Stimulated activated CD8-positive, alpha-beta memory T cell treated with anti-CD3 and anti-CD28 coated beads, Interleukin-15, amount 100 ng/mL, for 24 hours (primary cell): ENCODE measurements at places on chromosomes 7 and 10.

GRCh38 chr7:100102950-100103840 lies 1.8 kb downstream of the AP4M1 start:
- DNase-seq = no peak

DNA sequence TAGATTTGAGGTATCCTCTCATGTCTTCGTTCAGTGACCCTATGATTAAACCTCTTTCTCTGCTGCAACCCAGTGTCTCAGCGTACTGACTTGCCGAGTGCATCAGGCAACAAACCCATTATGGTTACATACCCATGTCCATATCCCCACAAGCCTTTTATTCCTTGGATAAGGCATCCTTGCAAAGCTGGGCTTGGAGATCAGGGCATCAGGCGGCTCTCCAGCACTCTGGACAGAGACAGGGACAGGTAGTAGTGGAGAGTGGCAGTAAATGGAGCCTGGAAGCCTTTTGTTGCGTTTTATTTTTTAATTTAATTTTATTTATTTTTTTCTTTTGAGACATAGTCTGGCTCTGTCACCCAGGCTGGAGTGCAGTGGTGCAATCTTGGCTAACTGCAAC lies 32.0 kb upstream of the NPFFR1 start:
- DNase-seq = no peak

GRCh38 chr7:78499971-78500370 lies 701.4 kb downstream of the PHTF2 start:
- no peak for DNase-seq

GRCh38 chr7:108535257-108535656 lies 9.3 kb upstream of the PNPLA8 start:
- no peak for DNase-seq

DNA sequence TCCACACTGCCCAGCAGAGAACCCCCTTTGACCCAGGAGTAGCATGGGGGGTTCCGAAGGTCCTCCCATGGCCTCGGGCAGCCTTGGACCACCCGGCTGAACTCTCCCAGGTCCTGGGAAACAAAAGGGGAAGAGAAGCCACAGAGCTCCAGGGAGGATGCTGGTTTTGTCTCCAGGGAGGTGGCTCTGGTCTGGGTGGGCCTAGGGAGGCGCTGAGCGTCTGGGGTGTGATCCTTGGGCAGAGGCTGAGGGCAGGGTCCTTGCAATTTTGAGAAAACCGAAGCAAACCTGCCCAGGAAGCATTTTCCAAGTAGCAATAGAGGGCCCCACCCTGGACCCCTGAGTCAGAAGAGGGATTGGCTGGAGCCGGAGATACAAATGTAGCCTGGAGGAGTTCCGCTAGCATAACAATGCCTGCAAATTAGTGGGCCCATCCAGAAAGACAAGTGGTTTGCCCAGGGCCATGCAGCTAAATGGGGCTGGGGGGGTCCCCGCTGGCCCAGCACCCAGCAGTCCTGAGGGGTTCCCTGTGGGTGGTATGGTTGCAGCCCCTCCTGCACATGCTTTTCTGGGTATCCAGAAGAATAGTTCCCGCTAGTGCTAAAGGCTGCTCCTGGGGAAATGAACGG lies 2.0 kb downstream of the UTF1 start:
- no peak for DNase-seq

GRCh38 chr10:75630746-75631145 lies 199.3 kb downstream of the LRMDA start:
- no peak for DNase-seq

DNA sequence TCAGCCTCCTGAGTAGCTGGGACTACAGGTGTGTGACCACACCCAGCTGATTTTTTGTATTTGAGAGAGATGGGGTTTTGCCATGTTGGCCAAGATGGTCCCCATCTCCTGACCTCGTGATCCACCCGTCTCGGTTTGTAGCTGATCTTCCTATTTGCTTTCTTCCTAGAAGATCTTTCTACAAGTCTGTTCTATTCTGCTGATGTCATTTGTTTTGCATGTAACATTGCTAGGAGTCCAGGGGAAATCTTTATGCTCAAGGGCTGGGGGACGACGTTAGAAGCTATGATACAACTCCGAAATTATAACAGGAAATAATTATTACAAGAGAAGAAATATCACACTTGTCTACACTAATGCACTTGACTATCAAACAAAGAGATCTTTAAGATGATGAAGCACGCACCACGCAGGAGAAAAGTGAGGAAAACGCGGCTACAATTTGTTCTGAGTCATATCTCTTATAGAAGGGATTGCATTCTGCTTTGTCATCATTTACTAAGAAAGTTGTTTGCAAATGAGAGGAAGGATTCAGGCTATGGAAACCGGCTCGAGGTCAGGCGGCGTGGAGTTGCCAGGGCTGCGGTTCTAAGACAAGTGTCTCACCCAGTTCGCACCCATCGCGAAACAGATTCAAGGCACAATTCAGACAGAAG lies 103.0 kb upstream of the CARD11 start:
- no peak for DNase-seq

DNA sequence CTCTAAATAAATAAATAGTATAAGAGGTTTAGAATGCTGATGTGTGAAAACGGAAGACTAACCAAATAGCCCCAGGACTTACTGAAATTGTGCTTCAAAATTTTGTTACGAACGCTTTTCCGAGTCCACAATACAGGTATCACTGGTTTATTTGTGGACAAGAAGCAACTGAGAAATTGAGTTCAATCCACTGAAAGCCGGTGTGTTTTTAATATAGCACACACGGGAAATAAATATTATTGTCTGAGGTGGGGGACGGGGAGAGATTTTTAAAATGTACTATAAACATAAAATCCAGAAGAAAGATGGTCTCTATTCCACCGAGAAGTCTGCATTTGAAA lies 598 bp downstream of the SLC16A12 start:
- no peak for DNase-seq

GRCh38 chr10:98168766-98169165 lies 34.3 kb downstream of the R3HCC1L start:
- DNase-seq = no peak

DNA sequence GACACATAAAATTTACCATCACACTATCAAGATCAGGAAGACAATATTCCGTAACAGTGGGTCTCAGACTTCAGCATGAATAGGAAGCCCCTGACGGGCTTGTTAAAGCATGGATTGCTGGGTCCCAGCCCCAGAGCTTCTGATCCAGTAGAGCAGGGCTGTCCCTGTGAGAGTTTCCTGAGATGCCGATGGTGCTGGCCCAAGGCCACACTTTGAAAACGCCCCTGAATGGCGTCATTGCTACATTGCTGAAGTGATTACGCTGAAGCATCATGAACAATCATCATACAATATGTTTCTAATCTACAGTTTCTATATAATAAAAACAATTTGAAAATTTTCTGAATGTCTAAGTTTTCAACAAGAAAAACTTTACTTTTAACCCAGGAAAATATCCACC lies 38.0 kb upstream of the TMEM72 start:
- no peak for DNase-seq

- no peak for DNase-seq
Observed at GRCh38 chr10:131998050-131998844, 16.5 kb upstream of the BNIP3 start.

DNA sequence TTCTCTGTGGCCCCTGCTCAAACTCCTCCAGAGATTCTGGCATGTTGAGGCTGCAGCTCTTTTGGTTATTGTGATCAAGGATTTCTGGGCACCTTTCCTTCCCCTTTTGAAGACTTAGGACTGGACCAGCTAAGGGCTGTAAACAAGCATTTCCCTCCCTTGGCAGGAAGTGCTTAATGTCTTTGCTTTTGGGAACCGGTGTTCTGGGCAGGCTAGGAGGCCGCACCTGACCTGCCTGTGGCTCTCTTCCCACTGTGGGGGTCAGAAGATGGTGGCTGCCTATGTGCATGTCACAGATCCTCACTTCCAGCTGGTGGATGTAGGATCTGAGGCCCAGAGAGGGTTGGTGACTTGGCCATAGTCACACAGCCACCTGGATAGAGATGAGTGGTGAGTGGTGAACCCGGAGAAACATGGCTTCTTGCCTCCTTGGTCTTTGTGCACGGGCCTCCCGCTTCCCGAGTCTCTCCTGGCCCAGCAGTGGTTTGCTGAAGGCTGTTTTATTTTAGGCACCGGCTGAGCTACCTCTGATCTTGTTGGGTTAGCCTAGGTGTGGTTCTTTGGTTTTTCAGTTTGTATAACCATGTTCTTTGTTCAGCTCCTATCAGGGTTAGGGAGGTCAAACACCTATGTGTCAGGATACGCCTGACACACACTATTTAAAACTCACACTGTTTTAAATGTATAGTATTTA lies 82.0 kb downstream of the GRK5 start:
- no peak for DNase-seq

- no peak for DNase-seq
Observed at GRCh38 chr7:71835056-71835455, 577.1 kb downstream of the CALN1 start.

DNA sequence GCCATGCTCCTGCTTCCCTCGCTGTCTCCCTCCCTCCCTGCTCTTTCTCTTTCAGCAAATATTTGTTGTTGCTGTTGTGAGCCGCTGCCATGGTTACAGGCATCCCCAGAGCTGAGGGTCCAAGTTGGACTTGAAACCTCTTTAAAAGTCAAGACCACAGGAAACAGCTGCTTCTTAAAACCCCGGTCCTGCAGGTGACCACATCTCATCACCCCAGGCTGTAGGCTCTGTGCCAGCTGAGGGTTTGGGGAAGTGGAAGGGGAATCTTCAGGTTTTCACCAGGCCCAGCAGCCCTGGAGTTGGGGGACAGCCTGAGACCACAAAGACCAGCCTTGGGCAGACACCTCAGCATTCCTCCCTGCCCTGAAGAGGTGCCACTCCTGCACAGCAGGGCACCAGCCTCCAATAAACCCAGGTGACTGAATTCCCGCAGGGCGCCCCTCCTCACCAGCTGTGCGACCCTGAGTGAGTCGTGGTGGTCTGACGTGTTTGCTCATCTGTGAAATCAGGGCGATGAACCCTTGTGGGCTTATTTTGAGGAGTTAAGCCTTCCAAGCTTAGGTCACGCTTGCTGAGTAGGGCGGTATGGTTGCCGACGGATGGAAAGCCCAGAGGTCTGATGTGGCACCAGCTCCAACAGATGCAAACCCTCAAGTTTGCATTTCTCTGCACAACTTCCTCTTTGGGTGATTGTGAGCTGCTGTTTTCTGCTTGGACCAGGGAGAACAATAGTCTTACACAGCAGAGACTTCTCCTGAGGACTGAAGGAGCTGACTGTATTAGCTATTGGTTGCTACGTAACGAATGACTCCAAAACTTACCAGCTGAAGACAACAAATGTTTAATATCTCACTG lies 24.8 kb downstream of the NPTX2 start:
- no peak for DNase-seq

DNA sequence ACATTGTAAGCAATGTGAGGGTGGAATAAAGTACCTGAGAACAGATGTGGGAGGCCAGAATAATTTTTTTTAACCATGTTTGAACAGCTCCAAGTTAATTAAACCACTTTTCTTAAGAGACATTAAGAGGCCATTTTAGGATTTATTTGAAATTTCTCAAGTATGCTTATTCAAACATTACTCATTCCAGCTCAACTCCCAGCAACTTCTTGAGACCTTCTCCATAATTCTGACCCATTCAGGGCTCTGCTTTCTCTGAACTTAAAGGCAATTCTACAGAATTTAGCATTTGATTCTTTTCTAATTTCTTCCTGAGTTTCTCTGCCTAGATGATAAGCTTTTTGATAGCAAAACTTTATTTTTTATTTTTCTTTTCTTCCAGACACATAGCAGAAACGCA lies 314.5 kb downstream of the CAMK1D start:
- no peak for DNase-seq

DNA sequence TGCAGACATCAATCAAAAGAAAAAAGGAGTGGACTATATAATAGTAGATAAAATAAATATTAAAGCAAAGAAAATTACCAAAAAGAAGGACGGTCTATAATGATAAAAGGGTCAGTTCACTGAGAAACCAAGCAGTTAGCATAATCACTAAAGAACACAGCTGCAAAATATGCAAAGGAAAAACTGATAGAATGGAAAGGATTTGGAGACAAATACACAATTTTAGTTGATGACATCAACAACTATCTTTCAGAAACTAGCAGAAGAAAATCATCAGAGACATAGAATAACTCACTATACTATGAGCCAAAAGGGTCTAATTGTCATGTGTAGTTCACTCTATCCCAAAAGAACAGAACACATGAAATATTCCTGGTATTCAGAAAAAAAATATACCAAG lies 316.4 kb upstream of the IGFBP3 start:
- DNase-seq = no peak

GRCh38 chr10:58385784-58386112 lies 538 bp downstream of the TFAM start:
- DNase-seq = no peak

DNA sequence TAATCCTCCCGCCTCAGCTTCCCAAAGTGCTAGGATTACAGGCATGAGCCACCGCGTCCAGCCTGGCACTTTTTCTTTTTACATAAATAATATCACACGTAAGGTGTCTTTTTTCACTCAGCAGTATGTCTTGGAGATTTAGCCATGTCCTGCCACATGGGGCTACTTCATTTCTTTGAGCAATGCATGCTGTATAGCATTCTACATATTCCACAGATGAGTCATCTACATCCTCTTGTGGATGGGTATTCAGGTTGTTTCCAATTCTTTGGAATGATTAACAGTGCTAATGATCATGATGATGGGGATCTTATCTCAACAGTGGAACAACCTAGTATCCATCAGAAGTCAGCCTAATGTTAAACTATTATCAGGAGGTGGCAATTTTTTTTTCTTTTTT lies 50.8 kb downstream of the ZNF503 start:
- DNase-seq = no peak

DNA sequence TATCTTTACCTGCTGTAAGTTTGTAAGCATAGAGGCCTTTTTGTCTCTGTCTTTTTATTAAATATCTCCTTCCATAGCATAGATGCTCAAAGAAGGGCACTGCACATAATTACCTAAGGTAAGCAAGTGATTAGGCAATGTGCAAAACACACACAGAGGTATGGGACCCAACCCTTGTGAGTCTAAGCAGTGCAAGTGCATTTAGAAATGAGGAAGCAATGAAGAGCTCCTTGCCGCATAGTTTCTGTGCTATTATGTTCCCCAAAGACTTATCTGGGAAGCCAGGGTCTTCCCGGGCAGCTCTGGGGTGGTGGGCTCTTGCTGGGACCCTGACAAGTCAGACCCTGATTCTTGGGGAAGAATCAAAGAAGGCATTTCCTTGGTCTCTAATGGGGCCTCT lies 13.5 kb upstream of the MGAM2 start:
- no peak for DNase-seq

- no peak for DNase-seq
Observed at GRCh38 chr10:28841625-28842024, 164.3 kb downstream of the BAMBI start.

- no peak for DNase-seq
Observed at GRCh38 chr10:79185067-79185774, 116.5 kb downstream of the ZMIZ1 start.

DNA sequence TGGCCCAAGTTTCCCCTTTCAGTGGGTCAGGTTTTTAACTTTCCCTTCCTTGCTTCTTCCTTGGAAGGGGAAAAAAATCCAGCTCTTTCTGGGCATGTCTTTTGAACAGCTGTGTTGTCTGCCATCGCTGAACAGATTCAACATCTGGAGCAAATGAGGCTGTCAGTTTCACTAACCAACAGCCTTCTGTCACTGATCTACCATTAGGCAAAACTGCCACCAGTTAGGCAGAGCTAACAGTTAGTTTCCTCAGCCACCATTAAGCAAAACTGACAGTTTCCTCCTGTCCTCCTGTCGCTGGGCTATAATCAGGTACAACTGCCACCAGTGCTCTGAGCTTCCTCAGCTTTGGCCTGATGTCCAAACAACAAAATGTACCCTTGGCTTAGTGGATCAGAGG lies 81.9 kb downstream of the NPTX2 start:
- DNase-seq = no peak
